ENCODE measurements at places on chromosomes 16 and 17. TPM values are rescaled to one million over a fixed set of nuclear protein-coding genes. Genes with fewer than 3 reads are reported as not detected.

The GAS2L2 gene
- polyA plus RNA-seq: 0.62 TPM

The CFDP1 gene
- polyA plus RNA-seq: 127 TPM

The C17orf107 gene
- 1.5 TPM for polyA plus RNA-seq

The SCGB1C2 gene
- not detected for polyA plus RNA-seq

The EFNB3 gene
- polyA plus RNA-seq: 3.5 TPM

DNA sequence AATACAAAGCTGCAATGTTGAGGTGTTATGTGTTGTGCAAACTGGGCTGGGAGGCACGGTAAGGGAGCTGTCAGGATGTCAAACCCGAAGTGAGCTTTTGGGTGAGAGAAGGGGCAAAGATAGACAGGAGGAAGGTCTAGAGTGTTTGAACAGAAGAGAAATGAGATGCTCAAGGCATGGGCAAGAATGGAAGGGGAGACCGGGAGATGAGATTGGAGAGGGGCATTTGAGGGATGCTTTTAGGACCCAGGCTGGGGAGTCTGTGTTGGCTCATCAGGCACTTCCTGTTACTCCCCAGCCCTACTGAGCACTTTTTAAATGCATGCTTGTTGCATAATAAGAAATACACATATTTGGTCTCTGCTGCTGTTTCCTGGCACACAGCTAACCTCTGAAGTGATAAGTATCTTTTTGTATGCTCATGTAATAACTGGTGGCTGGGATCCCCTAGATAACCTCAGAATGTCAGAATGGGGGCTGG, 13.7 kb downstream of the UNC45B start:
- DNase-seq: no peak

- no peak for DNase-seq
These were observed 13.3 kb downstream of the MPRIP start for GRCh38 chr17:17055286-17056155.

- no peak for DNase-seq
These were observed 2.6 kb downstream of the NUP88 start for GRCh38 chr17:5416901-5417300.

DNA sequence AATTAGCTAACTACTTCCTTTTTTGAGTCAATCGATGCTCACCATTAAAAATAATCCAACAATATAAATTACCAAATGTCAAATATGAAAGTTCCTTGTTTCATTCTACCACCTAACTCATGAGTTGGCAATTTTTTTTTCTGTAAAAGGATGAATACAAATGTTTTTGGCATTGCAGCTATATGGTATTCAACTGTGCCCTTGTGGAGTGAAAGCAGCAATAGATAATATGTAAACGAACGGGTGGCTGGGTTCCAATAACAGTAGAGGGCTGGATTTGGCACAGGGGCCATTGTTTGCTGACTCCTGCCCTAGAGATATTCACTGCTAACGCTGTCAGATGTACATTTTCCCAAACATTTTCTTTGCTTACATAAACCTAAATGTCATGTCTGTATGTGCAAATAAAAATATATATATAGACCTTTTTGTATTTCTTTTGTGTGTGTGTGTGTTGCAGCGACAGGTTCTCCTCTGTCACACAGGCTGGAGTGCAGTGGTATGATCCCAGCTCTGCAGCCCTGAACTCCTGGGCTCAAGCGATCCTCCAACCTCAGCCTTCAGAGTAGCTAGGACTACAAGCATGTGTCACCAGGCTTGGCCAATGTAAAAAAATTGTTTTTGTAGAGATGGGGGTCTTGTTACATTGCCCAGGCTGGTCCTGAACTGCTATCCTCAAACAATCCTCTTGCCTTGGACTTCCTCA, 73.9 kb downstream of the RPGRIP1L start:
- no peak for DNase-seq

- DNase-seq: peak; percentile 72
These were observed 110.0 kb downstream of the N4BP1 start for GRCh38 chr16:48499923-48500381.

DNA sequence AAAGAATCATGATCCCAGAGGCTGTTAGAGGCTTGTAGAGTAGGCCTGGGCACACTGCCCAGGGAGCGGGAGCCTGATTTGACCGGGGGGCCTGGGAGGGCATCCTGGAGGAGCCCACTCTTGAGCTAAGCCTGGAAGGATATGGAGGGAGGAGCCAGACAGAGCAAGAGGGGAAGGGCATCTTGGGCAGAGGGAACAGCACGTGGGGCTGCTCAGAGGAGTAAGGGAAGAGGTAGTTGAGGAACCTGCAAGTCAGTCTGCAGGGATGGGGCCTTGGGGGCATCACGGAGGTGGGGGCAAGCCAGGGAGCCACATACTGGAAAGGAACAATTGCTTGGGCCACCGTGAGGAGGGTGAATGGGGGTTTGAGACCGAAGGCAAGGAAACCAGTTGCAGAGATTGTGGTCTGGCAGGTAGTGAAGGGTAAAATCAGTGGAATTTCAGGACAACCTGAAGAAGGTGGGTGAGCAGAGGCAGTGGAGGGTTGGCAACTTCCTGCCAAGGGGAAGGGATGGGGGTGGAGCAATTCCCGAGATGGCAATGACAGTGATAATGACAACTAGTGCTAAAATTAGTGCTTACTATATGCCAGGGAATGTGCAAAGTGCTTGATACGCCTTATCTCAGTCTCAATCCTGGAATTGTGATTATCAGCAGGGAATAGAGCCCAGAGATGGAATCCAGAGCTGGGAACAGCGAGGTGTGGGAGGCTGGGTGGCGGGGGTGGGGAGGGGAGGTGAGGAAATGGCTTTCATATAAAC, 9.7 kb upstream of the RAI1 start:
- no peak for DNase-seq

GRCh38 chr17:82320956-82321927, 3.8 kb upstream of the CD7 start:
- peak; percentile 31 for DNase-seq

- no peak for DNase-seq
These were observed 10.1 kb upstream of the CD300LF start for GRCh38 chr17:74722782-74723181.

DNA sequence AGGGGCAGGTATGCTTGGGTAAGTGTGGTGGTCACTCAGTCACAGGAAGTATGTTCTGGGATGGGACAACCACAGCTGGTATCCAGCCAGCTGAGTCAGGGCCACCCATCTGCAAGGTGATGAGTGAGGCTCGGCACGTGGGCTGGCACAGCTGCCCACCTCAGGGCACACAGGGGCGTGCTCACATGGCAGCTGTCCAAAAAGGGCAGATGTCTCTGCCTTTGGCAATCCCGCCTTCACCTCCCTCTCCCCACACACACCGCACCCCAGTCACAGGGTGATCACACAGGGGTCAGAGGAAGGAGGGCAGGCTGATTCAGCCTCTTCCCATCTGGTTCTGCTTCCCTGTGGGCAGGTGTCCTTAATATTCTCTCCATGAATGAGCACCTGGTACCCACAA, 85.9 kb upstream of the TOB1 start:
- no peak for DNase-seq

GRCh38 chr17:50307654-50308053, 33.4 kb downstream of the TMEM92 start:
- no peak for DNase-seq

DNA sequence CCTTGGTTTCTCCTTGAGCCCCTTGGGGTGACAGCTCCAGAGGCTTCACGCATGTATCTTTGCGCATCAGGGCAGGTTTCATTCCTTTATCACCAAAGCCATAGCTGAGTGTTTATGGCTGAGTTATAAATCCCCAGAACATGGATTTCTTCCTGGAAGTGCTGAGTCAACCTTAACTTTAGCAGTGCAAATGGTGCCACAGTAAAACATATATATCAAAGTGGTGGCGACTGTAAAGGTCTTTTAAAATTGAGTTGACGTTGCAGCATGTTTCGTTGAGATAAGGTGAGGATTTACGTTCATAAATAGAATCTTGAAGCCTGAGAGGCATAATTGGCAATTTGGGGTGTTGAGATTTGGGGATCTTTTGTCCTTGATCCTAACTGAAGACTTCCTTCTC, 214.1 kb downstream of the HS3ST4 start:
- DNase-seq: no peak

GRCh38 chr17:15951368-15952047, 6.6 kb downstream of the ADORA2B start:
- DNase-seq: no peak

Data from testis (tissue), 5 donors.